ENCODE measurements at places on chromosomes 11 and 22.

GRCh38 chr11:2102132-2102882, 36.9 kb downstream of the IGF2 start:
- DNase-seq = no peak

DNA sequence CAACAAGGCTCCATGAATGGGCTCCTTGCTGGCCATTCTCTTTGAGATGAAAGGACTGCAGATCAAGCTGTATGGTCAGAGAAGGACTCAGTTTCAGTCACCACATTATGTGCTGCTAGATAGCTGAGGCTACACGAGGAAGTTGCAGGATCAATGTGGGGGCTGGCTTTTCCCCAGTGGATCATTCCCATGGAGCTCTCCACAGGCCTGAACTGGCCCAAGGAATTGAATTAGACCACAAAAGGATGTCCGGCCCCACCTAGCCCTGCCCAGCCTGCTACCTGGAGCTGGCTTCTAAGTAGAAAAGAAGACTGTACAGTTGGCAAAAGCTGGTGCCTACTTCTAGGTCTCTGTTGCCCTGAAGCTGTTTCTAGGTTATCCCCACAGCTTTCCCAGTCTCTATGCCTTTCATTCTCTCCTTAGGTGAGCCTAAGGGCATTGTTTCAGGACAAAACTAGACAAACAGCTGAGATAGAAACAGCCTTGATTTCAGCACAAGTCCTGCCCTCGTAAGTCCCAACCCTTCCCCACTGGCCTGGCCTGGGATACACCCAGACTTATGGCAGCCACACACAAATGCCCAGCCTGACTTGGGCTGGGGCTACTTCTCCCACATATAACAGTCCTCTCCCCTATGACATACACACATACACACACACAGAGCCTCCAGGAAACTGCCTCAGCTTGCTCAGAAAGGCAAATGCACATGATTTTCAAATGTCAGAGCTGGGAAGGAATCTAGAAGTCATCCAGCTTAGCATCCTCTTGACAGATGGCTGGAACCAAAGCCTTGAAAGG, 129.1 kb upstream of the NCAM1 start:
- no peak for DNase-seq

DNA sequence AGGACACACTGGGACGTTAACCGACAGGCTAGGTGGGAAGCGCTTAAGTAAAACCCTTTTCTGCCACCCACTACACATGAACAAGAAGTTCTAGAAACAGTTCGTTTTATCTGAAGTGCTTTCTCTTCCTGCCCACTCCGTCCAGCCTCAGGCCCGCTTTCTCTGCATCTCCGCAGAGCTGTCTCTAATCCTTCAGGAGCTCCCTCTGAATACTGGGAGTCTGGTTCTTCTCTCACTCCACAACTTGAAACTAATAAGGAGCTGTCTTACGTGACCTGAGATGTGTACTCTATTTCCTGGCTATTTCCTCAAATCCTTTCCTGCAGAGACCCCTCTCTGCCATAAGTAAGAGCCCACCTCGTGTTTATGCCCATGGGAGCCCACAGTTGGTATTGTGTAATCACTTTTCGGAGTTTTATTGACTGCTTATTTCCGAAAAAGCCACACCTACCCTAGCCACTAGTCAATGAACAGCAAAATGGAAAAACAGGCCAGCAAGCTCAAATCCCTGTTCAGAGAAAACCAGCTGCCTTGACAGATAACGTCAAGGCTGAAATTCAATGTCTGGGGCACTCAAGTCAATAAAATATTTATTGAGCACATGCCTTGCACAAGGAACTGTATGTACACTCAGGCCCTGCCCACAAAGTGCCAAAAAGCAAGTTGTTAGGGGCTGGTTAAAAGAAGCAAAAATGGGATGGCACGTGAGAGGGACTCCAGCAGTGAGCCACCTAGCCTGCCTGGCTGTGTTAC, 4.9 kb downstream of the PC start:
- DNase-seq = no peak

DNA sequence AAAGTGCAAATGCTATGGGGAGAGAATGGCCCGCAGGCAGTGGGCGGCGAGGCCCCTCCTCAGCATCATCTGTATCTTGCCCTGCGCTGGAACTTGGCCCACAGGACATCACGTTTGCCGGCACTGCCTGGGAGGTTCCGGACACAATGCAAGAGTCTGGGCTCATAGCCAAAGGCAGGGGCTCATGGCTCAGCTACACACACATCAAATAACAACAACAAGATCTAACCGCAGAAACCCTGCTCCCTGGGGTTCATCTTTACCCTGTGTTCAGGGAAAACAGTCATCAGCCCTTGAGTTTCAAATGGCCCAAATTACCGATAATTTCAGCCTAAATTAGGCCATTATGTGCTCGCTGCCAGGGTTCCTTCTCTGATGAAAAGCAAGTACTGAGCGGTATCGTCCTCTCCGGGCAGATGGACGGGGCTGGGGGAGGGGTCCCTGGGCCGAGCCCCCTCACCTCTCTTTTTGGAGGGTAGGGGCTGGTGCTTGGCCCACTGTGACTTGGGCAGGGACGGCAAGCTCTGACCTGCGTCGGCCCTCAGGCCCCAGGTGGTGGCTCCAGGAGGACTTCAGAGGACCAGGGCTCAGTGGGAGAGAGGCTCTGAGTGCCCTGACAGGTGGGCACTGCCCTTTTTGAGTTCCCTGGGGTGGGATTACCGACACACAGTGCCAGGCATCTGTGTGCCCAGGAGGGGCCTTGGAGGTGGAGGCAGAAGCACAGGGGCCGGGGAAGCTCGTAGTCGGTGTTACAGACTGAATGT, 25.0 kb upstream of the GAL start:
- no peak for DNase-seq

GRCh38 chr11:101718402-101718801, 134.6 kb upstream of the TRPC6 start:
- no peak for DNase-seq

- no peak for DNase-seq
Observed at GRCh38 chr11:5288108-5288905, 13.4 kb downstream of the OR51B4 start.

DNA sequence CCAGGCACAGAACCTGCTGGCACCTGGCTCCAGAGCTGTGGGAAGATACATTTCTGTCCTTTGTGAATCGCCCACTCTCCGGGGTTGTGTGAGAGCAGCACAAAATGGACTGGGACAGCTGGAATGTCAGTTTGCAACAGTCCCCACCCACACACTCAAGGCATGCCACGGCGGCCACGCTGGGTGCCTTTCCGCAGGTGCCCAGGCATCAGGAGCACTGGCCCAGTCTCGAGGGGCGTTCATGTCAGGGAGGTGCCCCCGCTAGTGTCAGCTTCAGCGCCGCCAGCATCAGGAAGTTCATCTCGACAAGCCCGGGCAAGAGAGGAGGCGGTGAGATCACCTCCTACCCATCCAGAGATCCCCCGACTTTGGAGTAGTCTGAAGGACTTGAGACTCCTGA, 2.1 kb downstream of the TP53AIP1 start:
- DNase-seq = no peak

- DNase-seq = no peak
Observed at GRCh38 chr11:83681906-83682610, 395.9 kb upstream of the CCDC90B start.

DNA sequence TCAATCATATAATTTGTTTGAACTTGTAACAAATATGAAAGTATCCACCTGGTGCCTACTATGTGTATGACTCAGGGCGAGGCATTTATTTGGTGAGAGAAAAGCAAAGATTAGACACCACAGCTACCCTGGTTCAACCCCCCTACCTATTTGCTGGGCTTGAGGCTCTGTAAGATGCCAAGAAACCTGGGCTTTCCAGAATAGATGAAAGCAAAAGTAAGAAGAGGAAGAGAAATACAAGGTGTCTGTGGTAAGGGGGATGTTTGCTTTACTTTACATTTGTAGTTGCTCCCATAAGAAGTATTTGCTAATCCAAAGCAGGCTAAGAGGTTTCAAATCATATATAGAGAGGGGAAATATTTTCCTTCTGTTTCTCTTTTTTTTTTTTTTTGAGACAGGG, 61.7 kb downstream of the DDI1 start:
- DNase-seq = no peak
